ENCODE measurements at places on chromosomes 7 and 10.

- DNase-seq: no peak
Measured at GRCh38 chr7:28072876-28073514, 107.6 kb downstream of the JAZF1 start.

DNA sequence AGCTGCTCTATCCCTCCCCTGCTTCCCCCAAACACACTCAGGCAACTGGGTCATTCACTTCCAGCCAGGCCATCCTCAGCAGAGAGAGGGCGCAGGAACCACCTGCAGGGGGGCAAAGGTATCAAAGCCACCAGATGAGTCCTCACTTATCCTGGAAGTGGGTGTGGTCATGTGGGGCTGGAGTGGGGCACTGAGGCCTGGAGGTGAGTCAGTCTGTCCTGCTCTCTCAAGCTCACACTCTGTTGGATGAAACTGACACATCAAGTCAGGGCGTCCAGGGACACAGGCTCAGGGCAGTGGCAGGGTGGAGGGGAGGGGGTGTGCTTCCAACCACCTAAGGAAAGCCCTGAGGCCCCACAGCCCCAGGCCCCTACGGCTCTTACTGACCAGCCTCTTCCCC, 8.0 kb upstream of the ELFN1 start:
- no peak for DNase-seq

DNA sequence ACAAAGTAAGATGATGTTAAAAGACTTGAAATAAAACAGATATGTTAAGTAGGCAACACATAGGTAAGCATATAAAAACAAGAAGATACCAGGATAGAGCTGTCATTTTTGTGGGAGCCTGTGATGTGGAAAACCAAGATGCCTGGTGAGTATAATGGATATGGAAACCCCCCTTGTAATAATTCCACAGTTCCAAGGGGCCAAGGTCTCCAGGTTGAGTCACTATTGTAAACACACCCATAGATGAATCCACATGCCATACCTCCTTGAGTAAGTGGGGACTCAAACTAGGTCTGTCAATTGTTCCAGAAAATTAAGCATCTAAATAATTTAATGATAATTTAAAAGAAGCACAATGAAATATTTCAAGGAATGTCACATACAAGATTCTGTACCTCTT, 15.9 kb downstream of the CAV1 start:
- DNase-seq: no peak

DNA sequence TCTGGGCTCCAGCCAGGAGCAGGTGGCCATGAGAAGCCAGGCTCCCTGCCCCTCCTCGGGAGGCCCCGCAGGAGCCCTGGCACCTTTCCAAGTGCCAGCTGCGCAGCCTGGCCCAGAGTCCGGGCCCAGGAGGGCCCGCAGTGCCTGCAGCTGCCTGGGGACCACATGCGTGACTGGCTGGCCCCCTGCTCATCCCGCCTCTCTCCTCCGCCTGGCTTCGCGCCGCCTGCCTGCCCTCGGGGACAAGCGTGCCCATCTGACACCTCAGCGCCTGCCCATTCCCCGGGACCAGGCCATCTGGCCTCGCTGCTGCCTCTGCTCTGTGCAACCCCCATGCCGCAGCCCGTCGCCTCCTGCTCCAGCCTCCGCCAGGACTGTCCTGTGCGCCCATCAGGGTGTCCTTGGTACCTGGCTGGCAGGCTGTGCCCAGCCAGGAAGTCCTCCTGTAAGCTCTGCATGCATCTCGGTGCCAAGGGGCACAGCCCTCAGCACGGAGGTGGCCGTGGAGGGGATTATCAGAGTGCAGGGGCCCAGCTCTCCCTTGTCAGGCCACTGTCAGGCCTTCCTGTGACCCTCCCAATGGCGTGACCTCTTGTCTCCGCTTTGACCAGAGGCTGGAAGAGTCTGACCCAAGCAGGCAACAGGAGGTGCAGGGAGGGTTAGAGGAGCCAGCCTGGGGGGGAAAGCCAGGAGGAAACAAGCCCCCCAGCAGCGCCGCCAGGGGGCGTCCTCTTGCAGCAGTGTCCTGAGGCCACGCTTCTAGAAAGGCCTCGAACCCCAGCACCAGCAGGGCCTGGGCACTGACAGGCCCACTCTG, 50.5 kb downstream of the TMEM209 start:
- peak; percentile 97 for DNase-seq

DNA sequence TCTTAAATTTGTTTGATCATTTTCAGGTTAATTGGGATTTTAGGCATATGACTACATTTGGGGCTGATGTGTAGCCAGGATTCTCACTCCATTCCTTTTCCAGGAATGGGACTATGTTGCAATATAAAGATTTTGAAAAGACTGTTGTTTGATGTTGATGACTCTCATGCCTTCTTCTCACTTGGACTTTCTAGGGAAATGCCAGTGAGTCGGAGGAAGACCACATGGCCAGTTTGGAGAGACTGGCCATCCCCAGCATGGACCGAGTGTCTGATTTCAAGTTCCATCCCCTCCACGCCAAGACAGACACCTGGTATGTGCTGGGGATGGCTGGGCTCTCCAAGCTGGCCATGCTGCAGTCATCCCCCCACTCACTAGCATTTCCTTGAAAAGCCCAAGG, 5.5 kb downstream of the IGFBP3 start:
- no peak for DNase-seq

GRCh38 chr10:123570051-123570897, 95.9 kb upstream of the GPR26 start:
- DNase-seq: no peak

- no peak for DNase-seq
Measured at GRCh38 chr7:34430456-34430855, 227.6 kb upstream of the NPSR1 start.

DNA sequence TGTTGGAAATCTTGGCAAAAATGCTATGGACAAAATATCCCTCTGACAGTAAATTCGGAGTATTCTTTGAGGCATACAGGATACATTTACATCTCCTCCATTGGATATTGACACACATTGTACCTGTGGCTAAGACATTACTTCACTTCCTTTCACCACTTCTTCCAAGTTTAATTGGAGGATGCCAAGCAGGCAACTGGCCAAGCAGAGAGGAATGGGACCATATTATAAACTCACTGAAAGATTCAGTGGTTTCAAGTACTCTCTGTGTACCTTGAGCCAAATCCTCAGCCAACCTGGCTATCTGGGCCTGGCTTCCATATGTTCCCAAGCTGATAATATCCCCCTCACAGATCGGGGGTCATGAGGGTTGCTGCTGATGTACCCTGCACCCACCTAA, 14.7 kb upstream of the JCAD start:
- DNase-seq: no peak

All from NCI-H2081 (cell line).